Karpas-422 (cell line): ENCODE measurements at places on chromosomes 1 and 21. TPM values are rescaled to one million over a fixed set of nuclear protein-coding genes. Genes with fewer than 3 reads are reported as not detected.

Gene GCSAML
- not detected in 2 replicates for total RNA-seq

Gene PGBD5
- not detected in 2 replicates for total RNA-seq

Gene OR6N1
- not detected in 2 replicates for total RNA-seq

Gene TFAP2E
- 0.56 and 1.4 TPM in 2 replicates for total RNA-seq

Gene FAM177B
- total RNA-seq = not detected in 2 replicates

Gene SPRR2E
- total RNA-seq = not detected in 2 replicates

Gene PLA2G2C
- not detected in 2 replicates for total RNA-seq

Gene TCP10L
- total RNA-seq = 0.07 TPM in 1 of 2 replicates, not detected in the other

Gene NBPF10
- total RNA-seq = under 0.01 and 0.15 TPM in 2 replicates

Gene TRPM2
- total RNA-seq = 0.90 TPM in 1 of 2 replicates, not detected in the other

Gene NPHS2
- not detected in 2 replicates for total RNA-seq

Gene FCRL5
- 0.93 and 0.97 TPM in 2 replicates for total RNA-seq

Gene TMEM79
- total RNA-seq = 6.1 and 9.8 TPM in 2 replicates

Gene RLF
- total RNA-seq = 23.7 and 33.5 TPM in 2 replicates
